ENCODE measurements at places on chromosomes 2 and 18.
A peak's percentile ranks its signal among the peaks of the same experiment; 100 is the strongest.

DNA sequence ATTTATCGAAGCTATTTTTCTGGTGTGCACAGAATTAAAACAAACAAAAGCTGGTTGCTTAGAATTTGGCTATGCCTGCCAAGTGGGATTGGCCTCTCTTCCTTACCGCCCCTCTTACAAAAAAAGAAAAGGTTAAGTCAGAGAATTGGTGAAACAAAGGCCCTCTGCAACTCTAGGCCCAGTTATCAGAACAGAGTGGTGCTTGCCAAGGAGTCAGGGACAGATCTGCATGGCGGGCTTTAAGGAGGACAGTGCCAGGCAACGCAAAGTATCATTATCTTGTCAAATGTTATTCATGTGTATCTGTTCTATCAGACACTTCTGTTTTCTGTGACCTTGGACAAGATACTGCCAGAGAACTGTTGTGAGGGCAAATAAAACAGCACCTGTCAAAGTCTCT, 78.3 kb downstream of the TGIF1 start:
- no peak for DNase-seq

GRCh38 chr2:62724886-62725711, 19.6 kb downstream of the EHBP1 start:
- no peak for DNase-seq

DNA sequence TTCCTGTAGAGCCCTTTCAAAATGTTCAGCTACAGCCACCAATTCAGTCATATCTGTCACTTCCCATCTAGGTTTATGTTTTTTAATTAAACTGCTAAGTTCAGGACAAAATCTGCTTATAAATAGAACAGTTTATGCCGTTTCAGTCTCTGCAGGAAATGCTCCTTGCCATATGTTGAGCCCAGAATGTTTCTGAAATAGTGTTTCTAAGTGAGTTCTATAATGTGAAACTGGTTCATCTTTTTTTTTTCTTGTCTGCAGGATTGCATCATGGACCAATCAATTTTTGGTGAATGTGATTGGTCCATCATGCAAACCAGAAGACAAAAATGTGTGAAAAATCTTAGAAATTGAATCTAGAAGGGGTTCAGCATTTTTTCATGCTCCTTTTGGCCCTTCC, 30.2 kb upstream of the RHOB start:
- DNase-seq, result no peak

DNA sequence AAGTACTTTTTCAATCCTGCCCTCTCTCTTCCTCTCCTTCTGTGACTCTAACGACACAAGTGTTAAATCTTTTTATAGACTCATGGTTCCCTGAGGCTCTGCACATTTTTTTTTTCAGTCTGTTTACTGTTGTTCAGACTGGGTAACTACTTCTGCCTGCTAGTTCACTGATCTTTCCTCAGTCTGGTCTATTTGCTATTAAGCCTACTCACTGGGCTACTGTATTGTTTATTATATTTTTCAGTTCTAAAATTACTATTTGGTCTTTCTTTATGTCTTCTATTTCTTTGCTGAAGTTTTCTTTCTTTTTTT, 21.3 kb downstream of the PPP3R1 start:
- no peak for DNase-seq

- DNase-seq, result no peak
These were observed 202.4 kb downstream of the SLC4A3 start for GRCh38 chr2:219829667-219830352.

- DNase-seq, result peak; percentile 31
These were observed 857.4 kb upstream of the CDH2 start for GRCh38 chr18:29034113-29034856.

GRCh38 chr2:41711736-41712135, 336.1 kb upstream of the PKDCC start:
- no peak for DNase-seq

DNA sequence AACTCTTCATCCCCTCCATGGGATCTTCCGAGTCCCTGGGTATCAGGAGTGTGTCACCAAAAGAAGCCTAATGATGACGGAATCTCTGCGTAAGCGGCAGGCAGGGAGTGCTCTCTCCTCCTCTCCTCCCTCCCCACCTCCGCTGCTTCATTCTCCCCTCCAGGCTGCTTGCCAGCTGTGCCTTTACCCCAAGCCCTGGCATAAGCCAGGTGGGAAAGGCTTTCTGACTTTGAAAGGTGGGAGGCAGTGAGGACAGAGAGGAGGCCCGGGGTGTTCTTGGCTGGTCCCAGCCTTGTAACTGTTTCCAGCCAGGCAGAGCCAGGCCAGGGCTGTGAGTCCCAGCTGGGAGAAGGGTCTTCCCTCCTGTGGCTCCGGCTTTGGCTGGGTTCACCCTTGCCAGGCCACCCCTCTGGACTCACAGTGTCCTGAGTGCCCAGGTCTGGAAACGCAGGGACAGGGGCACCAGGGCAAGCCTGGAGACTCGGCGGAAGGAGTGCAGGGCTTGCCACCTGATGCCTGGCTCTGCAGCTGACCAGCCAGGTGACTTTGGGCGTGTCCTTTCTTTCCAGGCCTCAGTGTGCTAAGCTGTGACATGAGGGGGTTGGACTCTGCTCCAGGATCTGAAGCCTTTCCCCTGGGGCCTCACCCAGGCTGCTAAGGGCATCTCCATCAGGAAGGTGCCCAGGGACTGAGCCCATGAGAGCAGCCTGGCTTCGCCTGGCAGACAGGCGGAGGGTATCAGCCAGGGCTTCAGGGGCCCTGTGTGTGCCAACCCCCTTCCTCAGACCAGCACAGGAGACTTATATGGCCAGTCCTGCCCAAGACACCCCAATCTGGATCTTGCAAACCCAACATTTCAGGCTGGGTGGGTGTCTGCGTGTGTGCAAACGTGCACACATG, 32.7 kb upstream of the HPCAL1 start:
- no peak for DNase-seq

DNA sequence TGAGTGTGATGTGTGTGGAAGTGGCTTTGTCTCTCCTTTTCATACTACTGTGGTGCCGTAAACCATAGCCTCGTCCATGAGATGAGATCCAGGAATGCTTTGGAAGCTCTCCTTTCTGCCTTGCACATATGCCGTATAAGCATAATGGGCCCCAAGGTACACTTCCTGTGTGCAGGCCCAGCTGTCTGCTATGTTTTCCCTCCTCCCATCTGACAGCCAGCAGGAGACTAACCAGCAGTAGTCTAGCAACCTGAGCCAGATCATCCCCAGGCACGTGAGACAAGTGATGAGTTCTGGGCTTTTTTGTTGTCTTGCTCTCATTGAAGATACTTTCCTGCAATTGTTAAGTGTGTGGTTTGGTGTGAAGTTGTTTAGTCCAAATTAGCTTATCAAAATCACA, 555.5 kb upstream of the LRRTM4 start:
- DNase-seq, result no peak

DNA sequence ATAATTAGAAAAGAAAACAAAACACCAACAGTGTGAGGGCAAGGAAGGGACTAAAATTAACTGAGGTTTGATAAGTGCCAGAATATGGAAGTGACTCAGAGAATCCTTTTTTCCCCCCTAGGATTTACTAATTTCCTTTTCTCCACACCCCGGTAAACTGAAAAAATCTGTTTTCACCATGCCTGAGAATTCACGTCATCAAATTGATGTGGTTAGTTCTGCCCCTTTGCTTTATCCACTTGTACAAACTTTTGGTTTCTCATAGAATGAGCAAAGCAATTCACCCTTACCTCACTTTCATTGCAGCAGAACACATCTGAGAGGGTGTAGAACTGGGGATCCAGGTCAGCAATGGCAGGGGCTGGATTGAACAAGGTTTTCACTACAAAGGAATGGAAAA, 57.8 kb downstream of the RBKS start:
- DNase-seq, result peak; percentile 93

GRCh38 chr2:178225006-178225805, 30.9 kb downstream of the OSBPL6 start:
- peak; percentile 52 for DNase-seq

- DNase-seq, result no peak
These were observed 10.6 kb downstream of the SCN3A start for GRCh38 chr2:165193178-165193777.

- DNase-seq, result no peak
These were observed 25.0 kb upstream of the PCBP1 start for GRCh38 chr2:70062270-70062669.

DNA sequence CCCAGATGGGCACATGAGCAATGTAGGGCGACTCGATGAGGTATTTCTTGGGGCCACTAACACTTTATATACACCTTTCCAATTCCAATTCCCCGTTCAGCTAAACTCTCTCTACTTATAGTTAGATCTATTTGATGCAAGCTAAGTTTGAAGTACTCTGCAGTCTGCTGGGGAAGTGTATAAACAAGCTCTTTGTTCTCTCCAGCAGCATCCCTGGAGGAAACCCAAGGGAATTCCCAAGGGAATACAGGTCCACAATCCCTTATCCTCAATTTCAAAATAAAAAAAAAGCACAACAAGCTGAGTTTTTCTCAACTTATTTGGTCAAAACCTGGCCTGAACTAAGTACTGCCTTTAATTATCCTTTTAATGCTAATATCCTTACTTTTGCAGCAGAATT, 433.3 kb downstream of the NBAS start:
- DNase-seq, result no peak

- no peak for DNase-seq
These were observed 27.7 kb downstream of the MYL1 start for GRCh38 chr2:210287301-210287700.

DNA sequence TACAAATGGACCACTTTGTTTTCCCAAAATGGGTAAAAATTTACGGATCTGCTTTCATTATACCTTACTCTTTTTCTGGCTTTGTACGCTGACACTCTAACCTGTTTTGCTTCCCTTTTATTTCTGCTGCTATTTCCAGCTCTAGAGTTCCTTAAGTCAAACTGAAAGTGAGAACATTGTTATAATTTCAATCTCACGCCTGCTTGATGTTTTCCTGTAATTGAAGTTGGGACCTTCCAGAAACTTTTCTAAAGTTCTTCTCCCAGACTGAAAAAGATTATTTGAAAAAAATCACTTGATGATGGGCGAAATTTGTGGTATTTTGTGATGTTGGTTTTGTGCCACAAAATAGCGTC, 1.8 kb downstream of the GLS start:
- no peak for DNase-seq

DNA sequence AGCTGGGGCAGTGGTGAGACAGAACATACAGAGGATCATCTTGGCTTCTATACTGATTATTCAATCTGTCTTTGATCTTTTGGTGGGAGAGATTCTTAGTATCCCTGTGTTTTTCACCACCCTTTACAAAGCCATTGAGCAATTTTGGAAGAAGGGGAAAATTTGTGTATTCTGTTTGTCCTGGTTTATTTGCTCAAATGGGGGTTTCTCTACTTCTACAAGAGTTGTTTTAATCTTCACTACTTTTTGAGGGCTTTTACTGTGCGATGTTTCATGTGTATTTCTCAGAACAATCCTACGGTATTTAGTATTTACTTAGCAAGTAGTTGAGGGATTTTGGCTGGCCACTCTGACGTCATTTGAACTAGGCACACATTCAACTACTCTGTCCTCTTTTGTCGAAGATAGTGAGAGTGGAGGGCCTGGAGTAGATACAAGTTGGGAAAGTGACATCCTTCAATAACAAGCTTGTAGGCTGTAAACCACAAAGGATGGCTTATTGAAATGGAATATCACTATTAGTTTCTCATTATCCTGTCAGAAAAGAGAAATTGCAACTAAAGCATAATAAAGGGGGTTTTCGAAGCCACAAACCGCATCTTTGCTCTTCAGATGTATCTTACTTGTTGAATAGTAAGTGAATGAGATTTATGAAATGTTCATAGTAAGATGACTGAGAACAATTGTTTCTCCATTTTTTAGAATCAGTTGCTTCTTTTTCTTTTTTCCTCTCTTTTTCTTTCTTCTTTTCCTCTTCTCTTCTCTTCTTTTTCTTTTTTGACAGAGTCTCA, 24.8 kb downstream of the FMNL2 start:
- no peak for DNase-seq

DNA sequence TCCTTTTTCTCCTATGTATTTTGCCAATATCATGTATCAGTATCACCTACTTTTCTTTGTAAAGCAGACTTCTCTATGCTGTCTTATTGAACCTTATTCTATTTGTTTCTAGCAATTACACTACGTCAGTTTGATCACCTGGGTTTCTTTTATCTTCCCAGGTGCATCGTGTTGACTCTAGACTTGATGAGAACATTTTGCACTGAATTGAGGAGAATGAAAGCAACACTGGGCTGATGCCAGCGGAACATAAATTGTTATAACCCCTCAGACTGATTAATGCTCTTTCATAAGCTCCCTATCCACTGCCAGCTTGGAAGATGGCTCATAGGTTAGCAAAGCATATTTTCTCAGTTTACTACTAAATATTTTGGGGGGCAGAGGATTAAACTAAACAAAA, 140.6 kb downstream of the EPHA4 start:
- no peak for DNase-seq

GRCh38 chr2:128626760-128627511, 308.3 kb upstream of the HS6ST1 start:
- DNase-seq, result no peak

DNA sequence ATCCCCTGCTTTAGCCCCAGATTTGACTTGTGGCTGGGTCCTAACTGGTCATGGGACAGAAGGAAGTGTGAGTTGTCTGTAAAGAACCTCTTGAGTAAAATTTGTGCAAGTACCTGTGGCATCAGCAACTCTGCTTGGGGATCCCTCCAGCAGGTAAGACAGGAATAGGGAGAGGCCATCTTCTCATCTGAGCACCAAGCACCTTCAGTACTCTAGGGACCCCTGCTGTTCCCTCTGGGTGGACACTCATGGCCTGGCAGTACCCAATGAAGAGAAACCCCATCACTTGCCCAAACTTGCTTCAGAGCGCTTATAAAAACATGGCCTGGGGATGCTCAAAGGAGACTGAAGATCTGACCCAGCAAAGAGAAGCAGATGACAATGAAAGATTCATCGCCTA, 297.8 kb downstream of the SP3 start:
- no peak for DNase-seq

DNA sequence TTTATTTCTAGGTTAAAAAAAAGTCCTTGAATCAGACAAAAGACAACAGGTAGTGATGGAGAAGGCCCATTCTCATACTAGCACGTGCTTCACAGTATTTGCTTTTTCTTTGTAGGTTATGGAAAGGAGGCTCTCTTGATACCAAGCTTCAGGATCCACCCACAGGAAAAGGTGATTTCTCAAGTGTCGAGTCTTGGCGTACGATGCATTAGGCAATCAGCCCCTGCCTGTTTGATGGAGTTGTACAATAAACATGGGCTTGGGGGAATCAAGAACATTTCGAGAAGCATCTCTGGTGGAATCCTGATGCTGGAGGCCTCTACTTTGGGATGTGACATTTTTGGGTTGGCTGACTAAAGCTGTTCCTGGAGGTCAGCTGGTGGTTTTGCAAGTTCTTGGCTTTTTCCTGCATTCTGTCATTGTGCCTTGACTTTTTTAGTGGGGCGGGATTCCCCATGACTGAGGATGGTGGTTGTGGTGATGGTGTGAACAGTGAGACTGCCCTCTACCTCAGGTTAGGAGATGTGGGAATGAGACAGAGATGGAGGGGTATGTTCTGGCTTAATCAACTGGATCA, 231.5 kb upstream of the SPRED2 start:
- no peak for DNase-seq

Data from iris pigment epithelial cell (primary cell).